ENCODE measurements at places on chromosomes 2 and 18. TPM values are rescaled to one million over a fixed set of nuclear protein-coding genes. Genes with fewer than 3 reads are reported as not detected.

- H3K27ac ChIP-seq, result no peak overlapping the region
- DNase-seq, result no peak
- H3K4me1 ChIP-seq, result no peaks in the 10 kb centered on the region
- no peaks in the 10 kb centered on the region for H3K36me3 ChIP-seq
Measured at GRCh38 chr18:67672155-67672554, 155.6 kb upstream of the DSEL start.

GRCh38 chr18:3330622-3331021, 68.7 kb downstream of the MYL12B start:
- H3K27me3 ChIP-seq, result peaks cover 2% of the 10 kb centered on the region
- H3K27ac ChIP-seq, result no peak overlapping the region

DNA sequence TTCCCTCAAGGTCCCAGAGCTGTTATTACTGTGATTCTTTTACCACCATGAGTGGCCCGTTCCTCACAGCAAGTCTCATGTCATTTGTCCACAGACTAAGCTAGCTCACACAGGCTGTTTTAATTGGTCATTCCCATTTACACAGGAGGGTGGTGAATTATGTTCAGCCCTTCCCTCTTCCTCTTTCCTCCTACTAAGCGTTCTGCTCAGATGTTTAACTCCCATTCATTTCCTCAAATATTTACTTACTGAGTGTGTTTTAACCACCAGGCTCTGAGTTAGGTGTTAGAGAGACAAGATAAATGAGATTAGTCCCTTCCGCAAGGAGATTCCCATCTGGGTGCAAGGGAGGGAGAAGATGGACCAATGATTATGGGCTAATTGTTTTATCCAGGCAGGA, 403.6 kb upstream of the ACVR2A start:
- H3K27ac ChIP-seq, result no peak overlapping the region
- no peak for DNase-seq

DNA sequence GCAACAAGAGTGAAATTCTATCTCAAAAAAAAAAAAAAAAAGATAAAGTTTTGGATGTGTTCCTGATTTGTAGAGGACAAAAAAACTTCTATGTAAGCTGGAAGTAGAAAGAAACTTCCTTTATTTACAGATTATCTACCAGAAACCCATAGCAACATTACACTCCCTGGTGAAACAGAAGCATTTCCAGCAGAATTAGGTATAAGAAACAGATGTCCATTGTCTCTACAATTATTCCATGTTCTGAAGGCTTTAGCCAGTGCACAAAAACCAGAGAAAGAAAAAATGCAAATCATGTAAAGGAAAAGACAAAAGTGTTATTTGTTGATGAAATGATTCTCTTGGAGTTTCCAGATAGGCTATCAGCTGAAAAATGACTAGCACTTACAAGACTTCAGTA, 4.9 kb downstream of the TUBB6 start:
- no peaks in the 10 kb centered on the region for H3K36me3 ChIP-seq
- no peak overlapping the region for H3K4me3 ChIP-seq
- H3K4me1 ChIP-seq, result peaks cover 6% of the 10 kb centered on the region
- H3K27me3 ChIP-seq, result peaks cover 6% of the 10 kb centered on the region
- no peak overlapping the region for H3K27ac ChIP-seq
- DNase-seq, result no peak

DNA sequence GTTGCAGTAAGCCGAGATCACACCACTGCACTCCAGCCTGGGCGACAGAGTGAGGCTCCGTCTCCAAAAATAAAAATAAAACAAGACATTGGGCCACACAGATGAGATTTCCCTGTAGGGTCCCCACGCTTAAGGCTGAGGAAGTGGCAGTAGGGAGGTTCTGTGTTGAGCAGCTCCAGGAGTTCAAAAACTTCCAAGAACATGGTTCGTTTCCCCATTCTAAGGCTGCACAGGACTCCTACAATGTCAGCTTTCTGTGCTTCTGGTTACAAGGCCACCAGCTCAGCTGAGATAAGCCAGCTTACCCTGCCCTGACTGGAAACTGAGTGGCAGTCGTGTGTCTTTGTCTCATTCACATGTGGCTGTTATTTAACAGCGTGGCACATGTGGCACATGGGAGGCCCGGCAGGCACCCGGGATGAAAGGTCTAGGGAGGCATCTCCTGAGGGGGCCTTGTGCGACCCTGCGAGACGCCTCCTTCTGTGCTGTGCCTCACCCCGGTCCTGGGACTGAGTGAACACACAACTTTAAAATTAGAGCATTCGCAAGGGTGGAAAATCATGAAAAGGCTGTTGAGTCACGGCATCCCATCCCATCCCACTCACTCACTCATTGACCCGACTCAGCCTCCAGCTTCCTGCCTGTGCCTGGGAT, 7.7 kb downstream of the ITGB1BP1 start:
- H3K27ac ChIP-seq, result no peak overlapping the region
- DNase-seq, result no peak
- no peaks in the 10 kb centered on the region for H3K27me3 ChIP-seq
- no peak overlapping the region for H3K4me3 ChIP-seq
- peaks cover 40% of the 10 kb centered on the region for H3K36me3 ChIP-seq
- peaks cover 13% of the 10 kb centered on the region for H3K4me1 ChIP-seq

- H3K27me3 ChIP-seq, result no peaks in the 10 kb centered on the region
- H3K27ac ChIP-seq, result no peak overlapping the region
- H3K36me3 ChIP-seq, result no peaks in the 10 kb centered on the region
- no peak for DNase-seq
Measured at GRCh38 chr2:122516775-122517174, 761.3 kb downstream of the TSN start.

GRCh38 chr18:22322243-22322691, 95.4 kb downstream of the CTAGE1 start:
- H3K27ac ChIP-seq, result no peak overlapping the region
- no peaks in the 10 kb centered on the region for H3K36me3 ChIP-seq
- H3K4me3 ChIP-seq, result no peak overlapping the region
- H3K27me3 ChIP-seq, result no peaks in the 10 kb centered on the region
- DNase-seq, result no peak

Gene NRP2
- not detected for total RNA-seq

Gene ADCYAP1
- not detected for total RNA-seq
